Urinary bladder (tissue), 4 donors: ENCODE measurements at places on chromosomes 13 and 19. TPM values are rescaled to one million over a fixed set of nuclear protein-coding genes. Genes with fewer than 3 reads are reported as not detected.

HRC gene
- total RNA-seq = 5.2 TPM

GRK1 gene
- total RNA-seq = 0.05 TPM

ELL gene
- total RNA-seq = 9.7 TPM

STAP2 gene
- total RNA-seq = 14.4 TPM

FXYD3 gene
- 62.3 TPM for total RNA-seq

PPM1N gene
- 0.53 TPM for total RNA-seq

EPS8L1 gene
- total RNA-seq = 3.0 TPM

NXNL1 gene
- total RNA-seq = not detected

APC2 gene
- total RNA-seq = 1.2 TPM

NUP62 gene
- 22.7 TPM for total RNA-seq

ZNF530 gene
- 4.0 TPM for total RNA-seq

GPR108 gene
- total RNA-seq = 23.2 TPM

SLC7A9 gene
- 0.79 TPM for total RNA-seq

UPK1A gene
- 89.8 TPM for total RNA-seq

PRTN3 gene
- 0.26 TPM for total RNA-seq

CEACAM5 gene
- total RNA-seq = not detected

LRRC8E gene
- total RNA-seq = 1.3 TPM

PCDH20 gene
- 12.3 TPM for total RNA-seq

ENOX1 gene
- 17.6 TPM for total RNA-seq

SPIB gene
- total RNA-seq = 1.2 TPM

ZNF30 gene
- 5.2 TPM for total RNA-seq

CBY2 gene
- 0.21 TPM for total RNA-seq

CPAMD8 gene
- total RNA-seq = 11.3 TPM

ACER1 gene
- total RNA-seq = not detected

CAMSAP3 gene
- 0.90 TPM for total RNA-seq

ERICH4 gene
- not detected for total RNA-seq

MCEMP1 gene
- total RNA-seq = 0.26 TPM

KLK14 gene
- not detected for total RNA-seq

CNN1 gene
- total RNA-seq = 558 TPM

KIR2DL3 gene
- total RNA-seq = not detected

TMEM238 gene
- not detected for total RNA-seq

TBXA2R gene
- total RNA-seq = 1.4 TPM

SHANK1 gene
- total RNA-seq = 4.3 TPM

ZNF625 gene
- total RNA-seq = 26.9 TPM

EPSTI1 gene
- 9.6 TPM for total RNA-seq

CEACAM6 gene
- 2.2 TPM for total RNA-seq

LILRB4 gene
- total RNA-seq = 1.1 TPM

INAFM1 gene
- 2.8 TPM for total RNA-seq

RNF17 gene
- total RNA-seq = not detected

RAB3A gene
- 4.7 TPM for total RNA-seq

FFAR2 gene
- 0.69 TPM for total RNA-seq

LENG9 gene
- total RNA-seq = 3.3 TPM

ZNF112 gene
- total RNA-seq = 18.7 TPM

SIGLECL1 gene
- total RNA-seq = not detected

NTN5 gene
- total RNA-seq = 0.53 TPM

FCAR gene
- total RNA-seq = not detected

OR1M1 gene
- total RNA-seq = not detected

TICAM1 gene
- total RNA-seq = 1.4 TPM

ZNF83 gene
- total RNA-seq = 132 TPM

ZIK1 gene
- 18.8 TPM for total RNA-seq

CEACAM4 gene
- total RNA-seq = not detected

TRAPPC5 gene
- 21.6 TPM for total RNA-seq

GAMT gene
- total RNA-seq = 10.3 TPM

MAMSTR gene
- total RNA-seq = 2.5 TPM

DCLK1 gene
- total RNA-seq = 89.1 TPM

RGS9BP gene
- total RNA-seq = 1.3 TPM

KEAP1 gene
- 30.4 TPM for total RNA-seq
